Stomach (tissue), 19 donors: ENCODE measurements at places on chromosomes 13 and 19.

GRCh38 chr13:50167967-50168366, 152.7 kb downstream of the KCNRG start:
- DNase-seq: no peak

GRCh38 chr13:35345992-35346391, 130.5 kb downstream of the MAB21L1 start:
- peak; percentile 15 for DNase-seq

DNA sequence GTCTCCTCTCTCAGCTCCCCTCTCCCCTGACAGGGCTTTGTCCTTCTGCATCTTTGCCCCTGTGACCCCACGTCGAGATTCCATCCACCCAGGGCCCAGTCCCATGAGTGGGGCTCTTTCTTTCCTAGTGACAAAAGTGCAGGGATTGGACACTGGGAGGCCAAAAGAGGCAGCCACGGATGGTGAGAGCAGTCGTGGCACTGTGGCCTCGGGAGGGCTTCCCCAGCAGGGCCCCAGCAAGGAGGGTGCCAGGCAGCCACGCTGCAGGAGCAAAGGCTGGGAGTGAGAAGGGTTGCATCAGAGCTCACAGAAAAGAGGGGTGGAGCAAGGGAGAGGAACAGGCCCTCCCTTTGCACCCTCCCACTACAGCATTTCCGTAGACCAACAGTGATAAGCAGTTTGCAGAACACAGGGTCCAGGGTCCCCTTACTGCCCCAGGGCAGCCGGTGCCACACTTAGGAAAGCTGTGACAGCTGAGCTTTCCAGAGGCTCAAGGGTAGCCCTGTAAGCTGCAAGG, 4.9 kb downstream of the ZSCAN1 start:
- no peak for DNase-seq

GRCh38 chr13:108830916-108831315, 201.5 kb downstream of the MYO16 start:
- no peak for DNase-seq

DNA sequence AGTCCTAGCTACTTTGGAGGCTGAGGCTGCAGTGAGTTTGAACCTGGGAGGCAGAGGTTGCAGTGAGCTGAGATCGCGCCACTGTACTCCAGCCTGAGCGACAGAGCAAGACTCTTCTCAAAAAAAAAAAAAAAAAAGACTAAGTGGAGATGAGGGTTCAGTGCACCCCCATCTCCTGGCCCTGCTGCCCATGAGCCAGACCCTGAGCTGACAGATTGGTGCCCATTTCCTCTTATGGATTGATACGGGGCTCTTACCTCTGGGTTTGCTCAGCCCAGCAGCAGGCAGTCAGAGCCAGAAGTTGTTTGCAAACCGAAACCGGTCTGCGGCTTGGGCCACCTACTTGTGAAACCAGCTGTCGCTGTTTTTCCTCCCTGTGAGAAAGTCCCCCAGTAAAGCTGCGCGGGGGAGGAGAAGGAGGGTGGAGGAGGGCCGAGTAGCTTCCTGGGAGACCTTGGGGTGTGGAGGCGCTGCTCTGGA, 36.9 kb downstream of the ARRDC2 start:
- peak; percentile 86 for DNase-seq

DNA sequence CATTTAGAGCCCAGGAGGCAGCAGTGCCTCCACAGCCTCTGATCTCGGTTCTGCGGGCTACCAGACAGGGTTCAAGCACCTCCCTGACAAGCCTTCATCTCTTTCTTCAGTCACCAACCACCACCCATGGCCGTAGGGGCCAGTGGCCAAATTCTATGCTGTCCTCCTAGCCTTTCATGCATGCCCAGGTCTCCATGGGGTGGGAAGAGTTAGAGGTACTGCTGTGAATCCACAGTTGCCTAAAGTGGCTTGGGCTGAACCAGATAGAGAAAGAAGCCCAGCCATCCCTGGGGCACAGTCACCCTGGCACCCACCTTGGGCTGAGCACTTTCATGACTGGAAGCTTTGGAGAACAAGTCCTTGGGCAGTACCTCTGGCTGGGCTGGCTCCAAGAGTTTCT, 97.4 kb downstream of the ZDHHC20 start:
- DNase-seq: no peak

GRCh38 chr13:29284726-29285125, 310.8 kb downstream of the SLC7A1 start:
- DNase-seq: no peak

DNA sequence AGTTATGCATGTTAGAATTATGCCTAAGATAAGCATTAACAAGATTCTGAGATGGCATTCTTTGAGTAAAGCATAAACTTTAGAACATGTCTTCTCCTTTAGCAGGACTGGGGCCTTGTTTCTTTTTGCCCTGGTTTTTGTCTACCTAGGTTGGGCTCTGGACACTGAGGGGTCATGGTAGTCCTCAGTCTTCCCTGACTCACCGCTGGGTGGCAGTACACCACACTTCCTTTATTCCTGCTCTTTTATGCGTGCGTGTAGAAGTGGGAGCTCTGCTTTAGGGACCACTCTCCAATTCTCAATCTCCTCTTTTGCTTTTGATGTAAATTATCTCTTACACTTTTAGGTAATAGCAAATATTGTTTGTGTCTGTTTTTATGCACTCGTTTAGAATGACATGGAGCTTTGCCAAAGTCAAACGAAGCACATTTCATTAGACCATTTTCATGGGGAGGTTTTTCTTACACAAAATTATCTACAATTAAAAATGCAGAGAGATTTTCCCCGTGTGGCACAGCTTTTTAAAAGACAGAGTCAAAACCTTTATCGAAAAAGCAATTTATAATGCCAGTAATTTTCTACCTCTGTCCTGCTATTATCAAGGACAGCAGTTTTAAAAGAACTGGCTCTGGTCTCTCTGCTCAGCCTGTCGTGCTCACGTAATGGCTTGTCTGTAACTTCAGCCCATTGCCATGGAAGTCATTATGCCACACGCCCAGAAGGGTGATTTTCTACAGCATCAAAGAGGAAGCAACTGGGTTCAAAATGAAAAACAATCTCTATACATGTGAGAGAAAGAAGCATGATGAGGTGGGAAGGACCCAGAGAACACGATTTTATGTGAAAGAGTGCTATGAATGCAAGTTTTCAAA, 413.9 kb downstream of the COG6 start:
- DNase-seq: peak; percentile 90

DNA sequence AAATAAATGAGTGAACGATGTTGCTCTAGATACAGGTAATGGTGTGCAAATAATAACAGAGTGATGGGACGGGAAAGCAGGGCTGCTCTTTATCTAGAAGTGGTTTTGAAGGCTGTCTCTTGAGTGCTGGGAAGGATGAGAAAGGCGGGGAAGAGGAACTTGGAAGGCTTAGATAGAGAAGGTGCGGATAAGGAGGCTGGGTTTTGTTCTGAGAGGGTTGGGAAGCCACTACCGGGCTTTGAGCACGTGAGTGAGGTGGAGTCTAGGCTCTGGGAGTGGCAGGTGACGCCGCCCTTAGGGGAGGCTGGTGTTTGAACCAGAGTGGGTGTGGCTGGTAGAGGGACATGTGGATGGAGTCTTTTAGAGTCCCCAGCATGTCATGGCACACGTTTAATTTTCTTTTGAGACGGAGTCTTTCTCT, 811 bp downstream of the ARMC6 start:
- peak; percentile 49 for DNase-seq

DNA sequence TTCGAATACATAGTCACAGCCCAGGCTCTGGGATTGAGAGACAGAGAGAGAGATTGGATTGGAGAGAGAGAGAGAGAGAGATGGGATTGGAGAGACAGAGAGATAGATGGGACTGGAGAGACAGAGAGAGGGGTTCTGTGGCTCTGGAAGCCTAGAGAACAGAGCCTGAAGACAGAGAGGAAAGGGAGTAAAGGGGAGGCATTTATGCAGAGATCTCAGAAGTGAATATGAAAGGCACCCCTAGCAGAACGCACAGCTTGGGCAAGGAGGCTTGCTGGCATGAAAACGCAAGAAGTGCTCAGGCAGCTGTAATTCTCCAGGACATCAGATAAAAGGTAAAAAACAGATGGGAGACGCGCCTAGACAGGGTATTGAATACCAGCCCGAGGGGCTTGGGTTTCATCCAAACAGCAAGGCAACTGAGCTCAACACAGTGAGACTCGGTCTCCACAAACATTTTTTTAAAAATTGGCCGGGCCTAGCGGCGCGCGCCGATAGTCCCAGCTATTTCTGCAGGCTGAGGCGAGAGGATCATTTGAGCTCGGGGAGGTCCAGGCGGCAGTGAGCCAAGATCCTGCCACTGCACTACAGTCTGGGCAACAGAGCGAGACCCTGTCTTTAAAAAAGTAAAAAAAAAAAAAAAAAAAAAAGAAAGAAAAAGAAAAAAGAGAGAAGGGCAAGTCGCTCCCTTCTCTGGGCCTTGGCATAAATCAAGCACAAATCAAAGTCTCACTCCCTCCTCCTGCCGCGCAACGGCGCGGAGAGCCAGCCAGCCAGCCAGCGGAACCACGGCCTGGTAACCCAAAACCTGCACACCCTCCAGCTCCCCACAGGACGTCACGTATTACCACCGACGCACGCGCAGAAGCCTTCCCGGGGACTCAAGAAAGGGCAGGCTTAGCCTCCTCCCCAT, 774 bp upstream of the PPP2R1A start:
- DNase-seq: no peak

DNA sequence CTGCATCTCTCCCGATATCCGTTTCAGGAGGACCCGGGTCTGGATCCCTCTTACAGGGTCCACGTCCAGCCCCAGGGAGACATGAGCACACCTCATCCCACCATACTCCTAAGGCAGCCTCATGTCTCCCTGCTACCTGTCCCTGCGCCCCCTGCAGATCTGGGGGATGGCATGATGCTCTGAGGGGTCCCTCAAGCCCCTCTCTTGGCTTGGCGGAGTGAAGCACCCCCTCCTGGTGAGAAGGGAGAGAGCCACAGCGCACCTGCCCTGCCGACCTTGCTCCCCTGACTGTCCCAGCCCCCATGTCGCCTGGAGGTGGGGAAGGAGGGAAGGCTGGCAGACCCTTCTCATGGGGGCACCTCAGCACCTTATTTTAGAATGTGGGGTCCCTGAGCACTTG, 21.5 kb upstream of the ARHGEF7 start:
- DNase-seq: no peak

- no peak for DNase-seq
These were observed 10.8 kb downstream of the GPR183 start for GRCh38 chr13:99296398-99296797.

DNA sequence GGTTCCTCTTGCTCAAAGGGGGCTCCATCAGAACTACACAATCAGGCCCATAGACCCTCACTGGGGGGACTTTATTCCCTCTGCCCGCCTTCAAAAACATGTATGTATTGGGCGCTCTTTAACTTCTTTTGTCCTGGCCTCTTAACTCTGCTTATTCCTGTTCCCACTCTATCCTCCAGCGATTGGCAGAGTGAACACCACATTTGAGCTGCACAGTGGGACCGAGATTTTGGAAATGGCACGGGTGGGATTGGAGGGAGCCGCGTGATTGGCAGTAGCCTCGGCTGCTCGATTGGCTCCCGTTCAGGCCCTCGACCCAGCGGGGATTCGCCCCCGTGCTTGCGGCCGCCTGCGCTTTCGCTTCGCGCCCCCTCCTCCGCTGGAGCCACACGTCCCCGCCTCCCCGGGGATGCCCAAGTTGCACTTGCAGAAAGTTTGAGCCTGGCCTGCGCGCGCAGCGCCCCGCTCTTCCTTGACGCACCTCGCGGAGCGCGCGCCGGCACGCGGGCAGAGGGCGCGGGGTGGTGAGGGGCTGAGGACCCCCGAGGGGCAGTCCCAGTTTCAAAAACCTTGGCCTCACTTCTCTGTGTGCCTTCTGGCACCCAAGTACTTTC, at the start of gene ZIC5:
TSS of gene ZIC5 (minus strand) at position 192 of the 614 bp plus-strand sequence. CDS start at position 28, 164 bp downstream.
- DNase-seq: no peak

DNA sequence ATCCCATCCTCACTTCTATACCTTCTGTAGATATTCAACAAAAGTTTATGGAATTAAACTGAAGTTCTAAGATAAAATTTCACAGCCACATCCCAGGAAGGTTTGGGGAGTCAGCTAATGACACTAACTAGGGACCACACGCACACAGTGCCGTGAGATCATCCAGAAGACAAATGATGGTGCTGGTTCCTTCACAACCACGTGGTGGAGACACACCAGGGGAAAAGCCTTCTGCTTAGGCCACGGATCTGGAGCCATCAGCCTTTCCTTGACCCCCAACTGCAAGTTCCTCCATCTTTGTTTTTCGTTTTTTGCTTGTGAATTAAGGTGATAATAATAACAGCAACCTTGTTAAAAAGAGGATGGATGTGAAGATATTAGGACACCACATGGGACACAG, 241.6 kb upstream of the MAB21L1 start:
- DNase-seq: no peak

- DNase-seq: no peak
These were observed 229.4 kb downstream of the ITGBL1 start for GRCh38 chr13:101681834-101682233.

GRCh38 chr13:103839460-103839859, 773.2 kb upstream of the SLC10A2 start:
- peak; percentile 30 for DNase-seq

DNA sequence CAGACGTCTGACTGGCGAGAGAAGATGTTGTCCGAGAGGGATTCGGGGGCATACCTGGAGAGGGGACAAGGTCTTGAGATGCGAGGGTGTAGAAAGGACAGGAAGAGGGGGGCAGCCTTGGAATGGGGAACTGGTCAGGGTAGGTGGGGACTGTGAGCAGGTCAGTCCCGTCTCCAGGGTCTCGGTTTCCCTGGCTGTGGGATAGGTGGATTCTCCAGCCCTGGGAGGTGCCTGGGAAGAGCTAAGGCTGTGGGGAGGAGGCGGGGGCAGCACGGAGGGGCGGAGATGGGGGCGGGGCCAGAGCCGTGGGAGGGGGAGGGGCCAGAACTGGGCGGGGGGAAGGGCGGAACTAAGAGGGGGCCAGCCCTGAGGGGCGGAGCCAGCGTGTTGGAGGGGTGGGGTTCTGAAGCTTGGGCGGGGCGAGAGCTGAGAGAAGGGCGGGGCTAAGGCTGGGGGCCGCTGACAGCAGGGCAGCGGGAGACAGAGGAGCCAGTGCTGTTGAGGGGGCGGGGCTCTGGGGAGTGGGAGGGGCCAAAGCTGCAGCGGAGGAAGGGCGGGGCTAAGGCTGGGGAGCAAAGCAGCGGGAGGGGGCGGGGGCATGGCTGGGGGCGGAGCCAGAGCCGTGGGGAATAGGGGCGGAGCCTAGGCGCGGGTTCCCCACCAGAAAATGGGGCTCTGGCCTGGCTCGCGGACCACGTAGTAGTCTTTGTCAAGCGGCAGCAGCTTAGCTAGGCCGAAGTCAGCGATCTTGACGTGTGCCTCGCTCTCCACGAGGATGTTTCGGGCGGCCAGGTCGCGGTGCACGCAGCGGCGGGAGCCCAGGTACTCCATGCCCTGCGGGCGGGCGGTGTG, 9.5 kb upstream of the INSL3 start:
- peak; percentile 88 for DNase-seq

GRCh38 chr13:41289463-41289881, 21.6 kb upstream of the NAA16 start:
- DNase-seq: no peak
